ENCODE measurements at places on chromosomes 4 and X.

DNA sequence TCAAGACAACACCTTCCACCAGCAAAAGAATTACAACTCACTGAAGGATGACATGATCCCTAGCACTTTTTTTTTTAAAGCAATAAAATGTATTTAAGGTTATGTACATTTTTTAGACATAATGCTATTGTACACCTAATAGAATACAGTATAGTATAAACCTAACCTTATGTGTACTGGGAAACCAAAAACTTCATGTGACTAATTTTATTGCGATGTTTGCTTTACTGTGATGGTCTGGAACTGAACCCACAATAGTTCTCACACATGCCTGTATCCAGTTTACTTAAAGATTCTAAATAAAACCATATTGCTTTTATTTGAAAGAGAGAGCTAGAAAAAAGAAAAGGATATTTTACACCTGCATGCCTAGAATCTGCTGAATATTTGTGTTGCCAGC is 4.4 kb upstream of the STS start:
- DNase-seq: no peak

- peak; percentile 19 for DNase-seq
These were observed 768 bp downstream of the MID2 start for GRCh38 chrX:107826238-107827029.

GRCh38 chr4:12679217-12679616 is 804.9 kb downstream of the RAB28 start:
- DNase-seq: no peak

GRCh38 chr4:2925931-2926860 is 37.0 kb downstream of the NOP14 start:
- DNase-seq: no peak

- DNase-seq: no peak
These were observed 33.9 kb downstream of the PDK3 start for GRCh38 chrX:24498975-24499374.

GRCh38 chr4:42453612-42454011 is 56.3 kb downstream of the SHISA3 start:
- no peak for DNase-seq

DNA sequence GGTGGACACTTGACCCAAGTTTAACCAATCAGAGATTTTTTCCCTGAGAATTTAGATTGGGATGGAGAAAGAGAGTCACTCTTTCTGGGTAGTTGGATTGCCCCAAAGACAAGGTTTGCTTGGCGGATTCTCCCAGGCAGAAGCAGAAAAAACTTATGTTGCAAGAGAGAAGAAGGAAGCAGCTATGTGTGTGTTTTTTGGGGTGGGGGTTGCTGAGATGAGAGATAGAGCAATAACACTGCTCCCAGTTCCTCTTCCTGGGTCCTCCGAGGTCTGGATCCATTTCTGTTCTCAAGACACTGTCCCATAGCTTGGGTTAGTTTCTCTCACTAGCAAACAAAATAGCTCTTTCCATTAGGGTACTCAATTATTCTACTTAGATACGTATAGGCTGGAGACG is 222.1 kb downstream of the STIM2 start:
- no peak for DNase-seq

DNA sequence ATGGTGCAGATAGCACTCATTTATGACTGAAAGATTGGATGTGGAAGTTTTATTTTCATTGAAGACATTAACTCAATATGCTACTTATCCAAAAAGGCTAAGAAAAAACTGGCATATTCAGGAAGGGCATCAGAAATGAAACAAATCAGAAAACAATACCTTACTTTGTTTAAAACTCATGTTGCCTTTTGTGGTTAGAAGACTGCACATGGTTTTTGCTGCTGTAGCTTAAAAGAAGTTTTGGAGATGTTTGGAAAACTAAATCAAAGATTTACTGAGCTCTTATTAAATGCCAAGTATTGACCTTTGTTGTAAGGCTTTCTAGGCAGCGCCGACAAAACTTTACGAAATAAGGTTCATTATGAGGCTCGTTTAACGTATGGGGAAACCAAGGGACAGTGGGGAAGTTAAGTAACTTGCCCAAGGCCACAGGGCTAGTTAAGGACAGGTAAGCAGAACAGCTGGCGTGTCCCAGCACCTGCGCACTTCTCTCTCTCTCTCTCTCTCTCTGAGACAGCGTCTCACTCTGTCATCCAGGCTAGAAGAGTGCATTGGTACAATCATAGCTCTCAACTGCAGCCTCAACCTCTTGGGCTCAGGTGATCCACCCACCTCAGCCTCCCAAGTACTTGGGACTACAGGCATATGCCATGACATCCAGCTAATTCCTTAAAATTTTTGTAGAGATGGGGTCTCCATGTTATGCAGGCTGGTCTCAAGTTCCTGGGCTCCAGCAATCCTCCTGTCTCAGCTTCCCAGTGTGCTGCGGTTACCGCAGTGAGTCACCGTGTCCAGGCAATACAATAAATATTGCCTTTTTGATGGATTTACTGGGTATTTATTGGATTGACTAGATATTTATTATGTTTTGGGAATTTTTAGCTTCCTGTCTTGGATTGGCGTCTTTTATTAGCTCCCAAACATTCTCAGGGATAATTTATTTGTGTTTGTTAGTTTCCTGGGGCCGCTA is 16.1 kb downstream of the LRP2BP start:
- DNase-seq: no peak

GRCh38 chrX:69995362-69996112 is 54.2 kb downstream of the AWAT2 start:
- DNase-seq: no peak

DNA sequence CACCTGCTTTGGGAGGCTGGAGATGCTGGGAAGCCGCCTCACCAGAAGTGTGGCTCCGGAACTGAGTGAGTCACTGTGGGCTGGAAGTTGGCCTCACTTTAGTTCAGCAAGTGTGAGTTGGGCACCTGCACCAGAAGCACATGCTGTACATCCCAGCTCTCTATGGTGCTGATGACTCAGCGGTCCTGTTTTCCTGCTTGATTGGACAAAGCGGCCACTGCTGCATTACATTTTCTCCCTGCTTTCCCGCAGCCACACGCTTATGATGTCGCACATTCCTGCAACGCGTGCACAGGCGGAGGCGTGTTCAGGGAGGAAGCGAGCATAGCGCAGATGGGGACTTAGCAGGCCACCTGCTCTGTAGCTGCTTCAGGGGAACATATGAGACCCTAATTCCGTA is 26.7 kb upstream of the CLDN34 start:
- DNase-seq: no peak

DNA sequence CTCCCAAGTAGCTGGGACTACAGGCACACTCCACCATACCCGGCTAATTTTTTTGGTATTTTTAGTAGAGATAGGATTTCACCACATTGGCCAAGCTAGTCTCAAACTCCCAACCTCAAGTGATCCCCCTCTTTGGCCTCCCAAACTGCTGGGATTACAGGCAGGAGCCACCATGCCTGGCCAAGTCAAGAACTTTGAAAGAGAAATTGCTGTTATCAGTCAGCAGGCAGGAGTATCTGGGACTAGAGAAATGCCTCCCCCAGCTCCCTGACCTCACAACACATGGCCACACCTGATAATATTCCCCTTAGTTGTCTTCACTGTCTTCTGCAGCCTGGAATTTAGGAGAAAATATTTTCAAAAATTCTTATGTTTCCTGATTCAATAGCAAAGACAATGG is 7.4 kb downstream of the TXK start:
- DNase-seq: no peak

- DNase-seq: peak; percentile 55
These were observed at the start of gene FHL1 for GRCh38 chrX:136147315-136147901. Gene FHL1, plus strand, starts transcription at chrX:136147533.

GRCh38 chr4:95288552-95288951 is 260.2 kb downstream of the UNC5C start:
- DNase-seq: no peak

DNA sequence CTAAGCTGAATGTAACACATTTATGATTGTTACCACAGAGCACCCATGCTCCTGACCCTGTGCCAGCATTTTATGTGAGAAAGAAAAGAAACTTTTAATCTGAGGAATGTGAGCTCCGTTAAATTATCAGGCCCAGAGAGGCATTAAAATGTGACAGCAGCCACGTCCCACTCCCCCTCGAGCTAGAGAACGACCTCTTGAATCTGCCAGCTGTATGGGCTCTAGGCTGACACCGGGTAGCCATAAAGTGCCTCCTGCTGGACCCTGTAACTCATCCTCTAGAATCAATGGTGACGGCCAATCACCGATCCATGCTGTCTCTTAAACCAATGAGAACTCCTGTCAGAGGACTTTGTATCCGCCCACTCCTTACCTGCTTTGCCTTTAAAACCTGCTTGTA is 110.2 kb upstream of the ADRA2C start:
- no peak for DNase-seq

DNA sequence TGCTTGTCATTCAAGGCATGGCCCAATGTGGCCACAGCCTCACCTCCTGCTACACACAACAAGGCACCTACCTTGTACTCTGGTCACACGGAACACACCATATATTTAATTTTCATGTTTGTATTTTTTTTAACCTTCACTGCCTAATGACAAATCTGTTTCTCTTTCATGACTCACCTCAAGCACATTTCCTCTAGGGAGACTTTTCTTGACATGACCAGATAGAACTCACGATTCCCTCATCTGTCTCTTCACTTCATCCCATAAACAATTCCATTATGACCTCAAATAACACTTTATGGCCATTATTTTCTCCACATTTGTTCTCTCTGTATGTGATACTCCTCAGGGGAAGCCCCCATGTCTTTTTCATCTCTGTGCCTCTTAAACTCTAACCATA is 11.1 kb downstream of the DRP2 start:
- no peak for DNase-seq

DNA sequence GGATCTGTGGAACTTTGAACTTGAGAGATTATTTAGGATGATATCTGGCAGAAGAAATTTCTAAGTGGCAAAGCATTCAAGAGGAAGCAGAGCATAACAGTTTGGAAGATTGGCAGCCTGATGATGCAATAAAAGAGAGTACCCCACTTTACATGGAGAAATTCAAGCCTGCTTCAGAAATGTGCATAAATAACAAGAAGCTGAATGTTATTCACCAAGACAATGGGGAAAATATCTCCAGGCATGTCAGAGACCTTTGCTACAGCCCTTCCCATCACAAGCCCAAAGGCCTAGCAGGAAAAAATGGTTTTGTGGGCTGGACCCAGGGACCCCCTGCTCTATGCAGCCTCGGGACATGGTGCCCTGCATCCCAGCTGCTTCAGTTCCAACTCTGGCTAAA is 420.8 kb downstream of the DTHD1 start:
- no peak for DNase-seq

- no peak for DNase-seq
These were observed 63.4 kb upstream of the ENPEP start for GRCh38 chr4:110412354-110413065.

DNA sequence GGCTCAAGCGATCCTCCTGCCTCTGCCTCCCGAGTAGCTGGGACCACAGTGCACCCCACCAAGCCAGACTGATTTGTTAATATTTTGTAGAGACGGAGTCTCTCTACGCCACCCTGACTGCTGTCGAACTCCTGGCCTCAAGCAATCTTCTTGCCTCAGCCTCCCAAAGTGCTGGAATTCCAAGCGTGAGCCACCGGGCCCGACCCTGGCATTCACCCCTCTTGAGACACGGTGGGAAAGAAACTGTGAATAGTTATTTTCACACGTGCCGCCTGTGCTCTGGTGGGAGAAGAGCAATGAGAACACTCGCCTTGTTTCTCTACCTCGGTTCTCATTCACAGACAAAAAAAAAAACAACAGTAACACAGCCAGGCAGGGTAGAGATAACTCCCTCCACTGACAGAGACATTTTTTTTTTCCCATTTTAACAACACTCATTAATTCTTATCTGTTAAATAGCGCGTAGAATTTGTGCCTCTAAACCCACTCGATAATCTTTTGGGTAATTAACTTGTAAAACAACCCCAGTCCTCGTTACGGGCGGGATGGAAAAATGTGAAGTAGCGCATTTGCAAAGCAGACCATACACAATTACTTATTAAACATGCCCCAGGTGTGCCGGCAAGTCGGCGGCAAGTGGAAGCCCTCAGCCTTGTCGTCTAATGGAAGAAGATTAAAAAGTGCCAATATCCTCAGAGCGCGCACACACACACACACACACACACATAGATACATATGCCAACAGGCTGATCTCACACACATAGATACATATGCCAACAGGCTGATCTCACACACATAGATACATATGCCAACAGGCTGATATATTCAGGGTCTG is 103.3 kb downstream of the DHRSX start:
- no peak for DNase-seq

- no peak for DNase-seq
These were observed 4.9 kb downstream of the UGT8 start for GRCh38 chr4:114603497-114603896.

GRCh38 chr4:37758226-37758625 is 68.3 kb upstream of the PGM2 start:
- DNase-seq: no peak

DNA sequence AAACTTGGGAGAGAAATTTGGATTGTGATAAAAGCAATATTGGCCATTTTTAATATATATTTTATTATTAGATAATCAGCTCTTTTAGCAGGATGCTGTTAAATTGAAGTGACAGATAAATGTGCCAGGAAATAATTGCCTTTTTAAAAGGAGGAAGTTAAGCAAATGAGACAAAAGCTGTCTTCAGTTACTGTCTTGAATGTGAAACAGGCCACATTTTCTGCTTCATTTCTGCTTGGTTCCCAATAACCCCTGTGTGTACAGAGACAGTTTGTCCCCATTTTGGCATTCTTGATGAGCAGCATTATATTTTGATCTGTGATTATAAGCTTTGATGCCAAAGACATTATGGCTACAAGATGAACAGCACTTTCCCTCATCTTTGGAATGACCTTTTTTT is 953 bp downstream of the EPGN start:
- no peak for DNase-seq

GRCh38 chr4:36081185-36081584 is 163.1 kb downstream of the ARAP2 start:
- DNase-seq: no peak

GRCh38 chr4:114043116-114043515 is 63.7 kb upstream of the ARSJ start:
- DNase-seq: no peak

GRCh38 chrX:43527801-43528200 is 128.3 kb upstream of the MAOA start:
- no peak for DNase-seq

DNA sequence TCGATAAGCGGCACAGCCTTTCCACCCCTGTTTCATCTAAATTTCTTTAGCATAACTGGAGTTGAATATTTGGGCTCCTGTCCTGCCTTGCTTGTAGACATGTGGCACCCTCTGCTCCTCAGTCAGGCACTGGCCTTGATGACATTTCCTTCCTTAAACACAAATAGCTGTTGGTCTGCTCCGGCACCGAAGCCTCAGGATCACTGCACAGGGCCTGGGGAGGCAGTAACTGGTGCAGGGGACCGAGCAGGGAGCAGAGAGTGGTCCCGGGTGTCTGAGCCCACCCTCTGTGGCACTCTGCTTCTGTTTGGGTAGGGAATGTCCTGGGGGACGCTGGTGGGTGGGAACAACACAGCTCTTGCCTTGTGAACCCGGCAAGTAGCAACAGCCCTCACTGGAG is 13.6 kb downstream of the RGS12 start:
- DNase-seq: no peak

DNA sequence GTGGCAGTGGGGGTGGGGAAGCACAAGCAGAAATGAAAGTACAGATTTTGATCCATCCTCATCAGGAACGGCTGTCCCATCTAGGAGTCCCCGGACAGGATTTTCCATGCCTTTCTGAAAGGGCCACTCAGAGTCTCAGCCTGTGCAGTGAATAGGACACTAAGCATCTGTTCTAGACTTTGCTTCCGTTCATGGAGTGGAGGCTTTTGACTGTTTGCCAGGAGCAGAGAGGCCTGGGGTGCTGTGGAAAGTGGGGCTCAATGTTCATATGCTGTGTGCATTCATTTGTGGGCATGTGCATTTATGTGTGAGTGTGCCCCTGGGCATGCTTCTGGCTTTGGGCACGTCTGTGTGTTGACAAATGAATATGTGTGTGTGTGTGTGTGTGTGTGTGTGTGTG is 25.6 kb upstream of the MAMLD1 start:
- no peak for DNase-seq

Measured in stimulated activated CD4-positive, alpha-beta T cell treated with anti-CD3 and anti-CD28 coated beads, Interleukin-12 subunit alpha, Interleukin-12 subunit beta, amount 100 ng/mL, for 4 hours (primary cell).